ENCODE measurements at places on chromosomes 11 and 22.
A peak's percentile ranks its signal among the peaks of the same experiment; 100 is the strongest.

- peak; percentile 43 for DNase-seq
Measured at GRCh38 chr22:32265882-32266767, 11.0 kb upstream of the SLC5A4 start.

- DNase-seq, result peak; percentile 4
Measured at GRCh38 chr11:74504100-74504691, 10.7 kb upstream of the LIPT2 start.

- no peak for DNase-seq
Measured at GRCh38 chr11:8263109-8263768, 439 bp downstream of the LMO1 start.

DNA sequence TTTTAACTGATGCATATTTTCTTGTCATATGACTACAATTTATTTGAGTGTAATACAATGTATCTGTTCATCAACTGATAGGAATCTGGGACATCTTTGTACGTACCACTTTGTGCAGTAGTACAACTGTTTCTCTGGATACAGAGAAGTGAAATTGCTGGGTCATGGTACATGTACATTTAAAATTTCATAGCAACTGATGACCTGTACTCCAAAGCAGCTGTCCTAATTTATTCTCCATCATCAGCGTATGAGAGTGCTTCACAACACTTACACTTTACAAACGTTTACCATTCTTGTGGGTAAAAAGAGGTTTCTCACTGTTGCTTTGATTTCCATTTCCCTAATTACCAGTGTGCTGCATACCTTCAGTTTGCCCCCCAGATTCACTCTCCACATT lies 552.8 kb upstream of the CADM1 start:
- DNase-seq, result no peak

DNA sequence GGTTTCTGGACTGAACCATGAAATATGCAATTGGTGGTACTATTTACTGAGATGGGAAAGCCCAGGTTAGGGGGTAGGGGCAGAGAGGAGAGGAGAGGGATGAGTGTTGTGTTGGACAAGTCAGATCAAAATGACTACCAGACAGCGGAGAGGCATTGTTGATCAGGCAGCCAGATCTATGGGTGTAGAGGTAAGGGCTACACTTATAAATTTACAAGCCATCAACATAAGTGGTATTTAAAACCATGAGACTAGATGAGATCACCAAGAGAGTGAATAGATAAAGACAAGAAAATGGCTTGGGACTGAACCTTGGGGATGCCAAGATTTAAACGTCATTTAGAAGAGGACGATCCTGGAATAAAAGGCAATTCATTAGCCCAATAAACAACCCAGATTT lies 123.4 kb downstream of the NXPE2 start:
- DNase-seq, result no peak

- DNase-seq, result peak; percentile 3
Measured at GRCh38 chr11:40037005-40037404, 1422.4 kb downstream of the LRRC4C start.

- peak; percentile 89 for DNase-seq
Measured at GRCh38 chr22:27252282-27253049, 549.1 kb downstream of the MN1 start.

DNA sequence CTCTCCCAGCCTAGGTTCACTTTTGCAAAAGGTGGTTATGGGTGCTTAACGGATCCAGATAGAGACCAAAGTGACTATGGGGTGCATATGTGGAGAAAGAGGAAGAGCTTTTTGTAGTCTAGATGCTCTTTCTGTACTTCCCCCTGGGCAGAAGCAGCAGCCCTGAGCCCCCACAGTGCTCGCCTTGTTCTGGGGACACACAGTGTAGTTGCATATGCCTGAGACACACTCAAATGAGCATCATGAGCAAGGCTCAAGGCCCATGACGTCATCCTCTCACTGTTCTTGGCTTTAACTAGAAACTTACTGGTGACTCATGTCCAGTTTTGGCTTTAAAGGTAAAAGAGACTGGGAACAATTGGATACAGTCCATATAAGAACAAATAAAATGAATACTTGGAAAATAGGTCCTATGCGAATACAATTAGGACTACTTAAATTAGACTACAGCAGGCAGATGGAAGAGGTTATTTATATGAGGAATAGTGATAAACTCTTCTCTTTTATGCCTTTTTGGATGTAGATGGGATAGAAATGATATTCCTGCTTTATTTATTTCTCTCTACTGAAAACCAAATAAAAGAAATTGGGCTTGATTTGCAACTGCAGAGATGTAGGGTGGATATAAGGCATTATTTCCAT lies 20.1 kb upstream of the PEX26 start:
- DNase-seq, result peak; percentile 98

DNA sequence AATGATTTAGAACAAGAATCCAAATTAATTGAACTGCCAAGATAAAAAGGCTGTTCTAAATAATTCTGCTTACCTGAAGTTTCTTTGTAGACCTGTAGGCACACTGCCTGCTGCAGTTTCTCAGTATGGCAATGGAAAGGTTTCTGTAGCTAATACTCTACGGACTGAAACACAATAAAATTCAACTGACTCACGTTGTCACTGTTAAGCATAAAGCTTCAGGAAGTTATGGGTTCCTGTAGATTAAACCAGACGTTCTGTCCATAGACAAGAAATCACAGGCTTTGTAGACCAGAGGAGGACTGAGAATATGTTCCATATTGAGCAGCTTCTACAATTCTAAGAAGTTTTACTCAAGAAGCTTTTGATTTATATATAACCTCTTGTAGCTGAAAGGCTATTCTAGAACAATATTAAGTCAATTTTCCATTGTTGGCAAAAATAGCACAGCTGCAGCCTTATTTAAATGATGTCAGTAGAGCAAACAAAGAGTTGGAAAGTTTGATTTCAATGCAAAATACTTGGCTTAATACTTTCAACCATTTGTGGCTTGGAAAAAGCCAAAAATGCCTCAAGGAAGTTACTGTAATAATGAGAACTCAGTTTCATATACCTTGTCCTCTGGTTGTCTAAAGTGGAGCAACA lies at the start of gene GLYATL2:
GLYATL2 (minus strand) TSS at position 344 of the 645 bp plus-strand sequence. CDS start 5,092 bp downstream, outside the sequence.
- DNase-seq, result no peak

- DNase-seq, result no peak
Measured at GRCh38 chr11:47020793-47021526, 84.4 kb downstream of the CSTPP1 start.

- no peak for DNase-seq
Measured at GRCh38 chr22:50085211-50085972, at the start of gene MLC1. MLC1 (minus strand) TSS chr22:50085426; CDS start chr22:50084902, 524 bp downstream.

- peak; percentile 87 for DNase-seq
Measured at GRCh38 chr11:66480117-66480938, at the start of gene DPP3. DPP3 (plus strand) TSS chr11:66480434; CDS start chr11:66482201, 1,767 bp downstream.

DNA sequence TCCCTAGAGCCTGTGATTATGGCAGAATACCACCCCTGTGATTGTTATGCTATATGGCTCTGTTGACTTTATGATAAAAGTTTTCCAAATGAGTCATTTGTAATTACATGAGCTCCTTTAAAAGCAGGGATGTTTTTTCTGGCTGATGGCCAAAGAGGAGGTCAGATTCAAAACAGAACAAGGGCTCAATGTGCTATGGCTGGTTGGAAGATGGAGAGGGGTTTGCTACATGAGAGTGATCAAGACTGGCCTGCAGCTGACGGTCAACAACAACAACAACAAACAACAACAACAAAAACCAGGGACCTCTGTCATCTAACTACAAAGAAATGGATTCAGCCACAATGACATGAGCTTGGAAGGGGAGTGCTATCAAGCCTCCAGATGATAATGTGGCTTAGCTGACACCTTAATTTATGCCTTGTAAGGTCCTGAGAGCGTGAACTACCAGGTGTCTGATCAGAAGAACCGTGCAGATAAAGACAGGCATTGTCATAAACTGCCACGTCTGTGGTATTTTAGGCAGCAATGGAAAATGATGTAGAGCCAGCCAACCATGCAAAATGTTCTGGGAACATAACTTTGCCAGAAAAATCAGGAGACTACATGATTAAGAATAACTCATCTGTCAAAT lies 47.2 kb downstream of the PIWIL3 start:
- peak; percentile 90 for DNase-seq

DNA sequence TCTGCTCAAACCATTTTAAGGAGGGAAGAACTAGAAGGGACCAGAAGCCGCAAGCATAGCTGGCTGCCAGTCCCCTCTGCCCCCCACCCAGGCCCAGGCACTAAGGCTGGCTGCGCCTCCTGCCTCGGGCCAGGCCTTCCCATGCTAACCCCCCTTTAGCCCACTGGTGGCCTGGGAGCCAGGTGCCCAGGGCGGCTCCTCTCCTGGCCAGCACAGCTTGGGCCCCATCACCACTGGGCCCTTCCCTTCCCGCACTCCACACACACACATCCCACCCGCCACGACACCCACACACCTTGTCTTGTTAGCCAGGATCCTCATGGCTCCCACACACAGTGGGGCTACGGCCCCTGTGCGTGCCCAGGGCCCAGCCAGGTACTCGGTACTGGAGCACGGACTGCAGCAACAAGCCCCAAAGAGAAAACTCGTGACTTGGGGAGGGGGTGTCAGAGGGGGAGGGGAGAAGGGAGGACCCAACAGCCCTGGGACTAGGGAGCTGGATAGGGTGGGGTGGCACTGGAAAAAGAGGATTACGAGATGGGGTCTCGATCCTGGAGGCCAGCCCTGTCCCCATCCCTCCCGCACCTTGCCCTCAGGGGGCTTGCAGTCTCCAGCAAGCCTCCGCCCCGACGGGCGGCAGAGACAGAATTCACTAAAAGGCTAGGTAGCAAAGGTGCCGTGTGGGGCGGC lies 16.0 kb downstream of the BCL9L start:
- no peak for DNase-seq

DNA sequence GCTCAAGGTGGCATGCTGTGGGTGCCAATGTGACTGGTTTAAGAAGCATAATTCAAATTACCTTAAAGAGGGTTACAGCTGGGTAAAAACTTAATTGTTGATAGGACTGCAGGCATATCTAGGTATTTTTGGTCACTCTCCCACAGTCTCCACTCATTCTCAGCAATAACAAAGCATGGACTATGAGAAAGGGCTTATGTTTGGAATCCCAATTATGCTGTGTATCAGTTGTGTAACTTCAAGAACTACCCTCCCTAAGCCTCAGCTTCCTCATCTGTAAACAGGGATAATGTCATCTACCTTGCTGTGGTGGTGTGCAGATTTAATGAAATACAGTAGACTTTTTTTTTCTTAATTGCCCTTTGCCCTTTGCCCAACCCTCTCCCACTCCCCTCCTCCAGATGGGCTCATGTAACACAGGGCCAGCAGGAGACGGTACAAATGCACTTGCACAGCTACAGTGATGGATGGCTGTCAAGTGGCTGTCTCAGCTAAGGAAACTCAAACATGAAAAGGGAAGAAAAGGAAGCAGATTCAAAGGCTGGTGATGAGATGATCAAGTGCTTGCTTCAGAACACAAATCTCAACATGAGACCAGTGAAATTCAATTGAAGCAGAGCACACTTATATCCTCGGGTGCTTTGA lies 37.6 kb downstream of the MAP6 start:
- DNase-seq, result no peak

GRCh38 chr11:126993599-126993998 lies 7.0 kb downstream of the KIRREL3 start:
- no peak for DNase-seq

DNA sequence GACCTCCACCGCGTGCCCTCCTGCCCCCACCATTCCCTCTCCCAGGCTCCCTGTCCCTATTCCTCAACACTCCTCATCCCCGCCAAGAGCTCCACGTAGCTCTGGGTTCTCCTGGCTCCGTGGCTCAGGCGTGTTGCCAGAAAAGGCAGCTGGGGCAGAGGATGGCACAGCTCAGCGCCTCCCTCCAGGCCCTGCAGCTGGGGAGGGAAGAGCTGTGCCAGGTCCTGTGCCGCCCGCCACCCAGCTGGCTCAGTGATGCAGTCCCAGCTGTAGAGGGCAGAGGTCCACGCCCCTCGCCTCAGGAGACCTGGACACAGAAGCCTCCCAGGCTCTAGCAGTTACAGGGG lies 4.2 kb downstream of the ARHGAP1 start:
- DNase-seq, result no peak

GRCh38 chr11:124043420-124043819 lies 2.3 kb upstream of the OR10G7 start:
- no peak for DNase-seq

DNA sequence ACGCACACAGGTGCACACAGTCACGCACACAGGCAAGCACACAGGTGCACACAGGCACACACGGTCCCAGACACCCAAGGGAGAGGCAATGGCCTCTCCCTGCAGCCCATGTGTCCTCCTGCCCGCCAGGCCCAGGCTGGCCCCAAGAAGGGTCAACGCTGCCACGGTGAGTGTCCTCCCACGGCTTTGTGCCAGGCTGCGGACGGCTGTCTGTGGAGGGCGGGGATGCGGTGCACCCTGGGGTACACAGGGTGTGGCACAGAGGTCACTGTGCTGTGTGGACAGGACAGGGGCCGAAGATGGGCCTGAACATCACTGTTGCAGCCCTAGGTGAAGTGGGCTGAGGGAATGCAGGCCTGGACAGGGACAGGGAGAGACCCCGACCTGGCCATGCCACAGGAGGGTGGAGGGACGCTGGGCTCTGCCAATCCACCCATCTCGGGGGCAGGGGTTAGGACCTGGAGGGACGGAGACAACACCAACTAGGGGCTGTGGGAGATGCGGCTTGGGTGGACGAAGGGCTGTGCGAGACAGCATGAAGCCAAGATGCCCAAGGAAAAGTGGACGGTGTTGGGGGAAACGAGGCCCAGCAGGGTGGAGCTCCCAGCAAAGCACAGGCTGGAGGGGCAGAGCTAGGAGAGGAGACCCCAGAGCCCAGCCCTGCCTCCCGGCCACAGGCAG lies 523.8 kb downstream of the BRD1 start:
- DNase-seq, result no peak

- no peak for DNase-seq
Measured at GRCh38 chr11:40924915-40925314, 534.5 kb downstream of the LRRC4C start.

- no peak for DNase-seq
Measured at GRCh38 chr22:37942133-37942532, 11.3 kb downstream of the C22orf23 start.

DNA sequence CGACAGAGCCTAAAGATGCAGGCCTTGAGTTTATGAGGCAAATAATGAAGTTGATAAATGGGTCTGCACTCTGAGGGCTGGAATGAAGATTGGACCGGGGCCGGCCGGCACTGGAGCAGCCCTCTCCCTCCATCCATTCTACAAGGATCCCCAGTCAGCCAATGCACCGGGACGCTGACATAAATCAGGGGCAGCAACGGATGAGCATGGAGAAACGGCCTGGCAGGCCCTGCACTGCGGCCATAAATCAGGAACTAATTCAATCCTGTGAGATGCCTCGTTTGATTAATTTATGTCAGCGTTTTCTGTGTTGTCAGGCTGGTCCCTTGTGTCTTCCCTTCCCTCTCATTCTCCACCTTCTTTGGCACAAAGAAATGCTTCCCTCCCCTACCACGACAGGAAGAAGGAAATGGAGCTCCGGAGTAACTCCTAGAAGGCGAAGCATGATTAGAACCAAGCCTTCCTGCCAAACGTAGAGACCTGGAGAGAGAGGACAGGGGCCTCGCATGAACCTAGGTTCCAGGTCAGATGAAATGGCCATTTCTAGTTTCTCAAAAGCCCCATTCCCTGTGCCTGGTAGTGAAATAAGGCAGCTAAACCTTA lies 358.4 kb downstream of the OPCML start:
- DNase-seq, result no peak

Data from bronchial epithelial cell (primary cell).